ENCODE measurements at places on chromosomes 5 and 9.

DNA sequence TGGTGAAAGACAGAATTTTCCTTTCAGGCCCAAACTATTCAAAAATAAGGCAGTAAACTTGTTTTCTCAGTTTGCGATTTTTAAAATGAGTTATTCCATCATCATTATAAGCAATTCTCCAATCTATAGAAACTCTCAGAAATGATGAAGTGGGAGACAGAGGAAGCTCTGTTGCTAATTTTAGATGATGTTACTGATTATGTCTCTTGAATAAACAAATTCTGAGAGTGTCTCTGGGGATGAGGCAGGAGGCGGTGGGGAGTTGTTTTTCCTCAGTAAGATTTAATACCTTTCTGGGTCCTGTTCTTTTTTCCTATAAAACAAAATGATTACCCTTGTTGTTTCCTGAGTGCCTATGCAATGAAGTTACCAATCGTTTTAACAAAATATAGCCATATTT is 43.9 kb upstream of the TEX48 start:
- DNase-seq: no peak

DNA sequence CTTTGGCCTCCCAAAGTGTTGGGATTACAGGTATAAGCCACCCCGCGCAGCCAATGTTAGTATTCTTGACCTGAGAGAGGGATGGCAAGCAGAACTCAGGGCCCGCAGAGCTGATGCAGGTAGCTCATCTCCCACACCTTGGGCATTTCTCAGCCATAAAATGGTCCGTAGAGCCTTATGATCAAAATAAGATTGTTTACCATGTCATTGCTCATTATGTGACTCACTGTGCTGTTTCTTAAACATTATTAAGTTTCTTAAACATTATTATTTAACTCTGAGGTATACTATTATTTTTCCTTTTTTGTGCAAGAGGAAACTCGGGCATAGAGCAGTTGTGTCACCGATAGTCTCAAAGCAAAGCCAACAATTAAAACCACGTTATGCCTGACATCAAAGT is 42.4 kb upstream of the POU4F3 start:
- no peak for DNase-seq

- no peak for DNase-seq
Observed at GRCh38 chr9:134863306-134863902, 17.2 kb upstream of the FCN2 start.

DNA sequence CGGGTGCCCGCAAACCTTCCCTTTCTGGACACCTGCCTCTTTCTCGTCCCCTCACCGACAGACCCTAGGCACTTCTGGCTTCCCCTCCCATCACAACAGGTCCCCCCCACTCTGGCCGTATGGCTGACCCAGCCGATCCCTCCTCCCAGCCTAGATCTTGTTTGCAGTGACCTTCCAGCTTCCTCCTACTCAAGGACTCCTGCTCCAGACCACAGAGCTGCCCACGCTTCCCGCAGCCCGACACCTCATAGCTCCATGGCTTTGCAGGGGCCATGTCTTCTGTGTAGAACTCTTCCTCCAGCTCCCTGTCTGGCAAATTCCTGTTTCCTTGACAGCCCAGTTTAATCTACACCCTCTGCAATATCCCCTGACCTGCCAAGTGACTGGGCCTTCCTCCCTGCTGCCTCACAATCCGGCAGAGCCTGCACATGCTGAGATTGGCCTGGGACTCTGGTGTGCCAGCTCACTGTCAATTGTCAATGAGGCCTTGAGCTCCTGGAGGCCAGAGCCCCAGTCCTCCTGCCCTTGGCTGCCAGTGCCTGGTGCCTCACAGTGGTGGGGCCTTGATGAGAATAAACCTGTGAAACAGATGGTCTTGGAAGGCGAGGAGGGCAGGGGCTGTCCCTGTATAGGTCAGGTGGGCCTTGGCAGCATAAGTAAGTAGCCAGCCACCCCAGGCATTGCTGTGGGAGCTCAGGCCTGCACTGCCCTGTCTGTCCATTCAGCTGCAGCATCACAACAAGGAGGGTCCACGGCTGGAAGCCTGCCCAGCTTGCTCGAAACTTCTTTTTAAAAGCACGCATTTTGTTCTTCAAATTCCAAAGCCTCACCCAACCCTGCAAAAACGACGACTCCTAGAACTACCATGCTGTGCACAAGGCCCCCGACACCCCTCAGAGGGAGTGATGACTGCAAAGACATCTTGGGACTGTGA is 50.5 kb downstream of the GADD45G start:
- no peak for DNase-seq

- DNase-seq: peak; percentile 87
Observed at GRCh38 chr5:34674187-34674586, 18.1 kb downstream of the RAI14 start.

- DNase-seq: no peak
Observed at GRCh38 chr9:86945728-86946200, 1.5 kb downstream of the GAS1 start.

- DNase-seq: peak; percentile 69
Observed at GRCh38 chr5:136729901-136730355, 364.6 kb upstream of the TRPC7 start.

- DNase-seq: peak; percentile 49
Observed at GRCh38 chr9:108933231-108933717, 650 bp downstream of the ELP1 start.

GRCh38 chr5:57784121-57784520 is 301.5 kb upstream of the ACTBL2 start:
- DNase-seq: peak; percentile 36

DNA sequence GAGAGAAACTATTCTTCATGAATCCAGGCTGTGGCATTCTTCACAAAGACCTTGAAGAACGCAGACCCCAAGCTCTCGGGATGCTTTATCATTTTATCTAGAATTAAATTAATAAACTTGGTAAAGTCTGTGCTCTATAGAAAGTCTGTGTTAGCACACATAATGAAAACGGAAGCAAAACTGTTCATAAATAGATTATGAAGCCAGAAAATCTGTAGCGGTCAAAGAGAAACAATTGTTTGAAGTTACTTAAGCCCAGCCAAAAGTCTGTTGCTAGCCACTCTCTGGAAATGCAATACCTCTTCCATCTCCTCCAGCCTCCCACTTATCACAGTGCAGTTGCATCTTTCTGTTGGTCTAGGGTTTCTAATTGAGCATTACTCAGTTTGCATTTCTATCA is 375.9 kb downstream of the KIF4B start:
- no peak for DNase-seq

- no peak for DNase-seq
Observed at GRCh38 chr9:68905129-68905528, 108.8 kb downstream of the PRKACG start.

GRCh38 chr5:180860273-180860886 is 696 bp downstream of the ZFP62 start:
- DNase-seq: peak; percentile 62

- no peak for DNase-seq
Observed at GRCh38 chr5:81297531-81297930, 3.9 kb upstream of the ZCCHC9 start.

DNA sequence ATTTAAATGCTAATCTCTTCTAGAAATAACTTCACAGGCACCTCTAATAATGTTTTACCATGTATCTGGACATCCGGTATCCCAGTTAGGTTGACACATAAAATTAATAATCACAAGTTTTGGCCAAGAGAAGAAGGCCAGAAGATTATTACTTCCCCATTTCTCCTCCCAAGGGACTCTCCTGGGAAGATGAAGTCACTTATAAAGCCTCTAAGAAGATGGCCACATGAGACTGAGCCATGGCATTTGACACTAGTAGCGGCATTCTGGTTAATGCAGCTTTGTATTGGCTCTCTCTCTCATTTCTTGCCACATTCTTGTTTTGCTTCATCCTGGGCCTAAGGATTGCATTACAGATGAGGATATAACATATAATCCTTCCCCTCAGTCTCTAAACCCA is 34.5 kb upstream of the RASA1 start:
- no peak for DNase-seq

- peak; percentile 88 for DNase-seq
Observed at GRCh38 chr5:53430618-53431252, 49.7 kb upstream of the FST start.

- no peak for DNase-seq
Observed at GRCh38 chr5:67318746-67319145, 122.1 kb upstream of the CD180 start.

DNA sequence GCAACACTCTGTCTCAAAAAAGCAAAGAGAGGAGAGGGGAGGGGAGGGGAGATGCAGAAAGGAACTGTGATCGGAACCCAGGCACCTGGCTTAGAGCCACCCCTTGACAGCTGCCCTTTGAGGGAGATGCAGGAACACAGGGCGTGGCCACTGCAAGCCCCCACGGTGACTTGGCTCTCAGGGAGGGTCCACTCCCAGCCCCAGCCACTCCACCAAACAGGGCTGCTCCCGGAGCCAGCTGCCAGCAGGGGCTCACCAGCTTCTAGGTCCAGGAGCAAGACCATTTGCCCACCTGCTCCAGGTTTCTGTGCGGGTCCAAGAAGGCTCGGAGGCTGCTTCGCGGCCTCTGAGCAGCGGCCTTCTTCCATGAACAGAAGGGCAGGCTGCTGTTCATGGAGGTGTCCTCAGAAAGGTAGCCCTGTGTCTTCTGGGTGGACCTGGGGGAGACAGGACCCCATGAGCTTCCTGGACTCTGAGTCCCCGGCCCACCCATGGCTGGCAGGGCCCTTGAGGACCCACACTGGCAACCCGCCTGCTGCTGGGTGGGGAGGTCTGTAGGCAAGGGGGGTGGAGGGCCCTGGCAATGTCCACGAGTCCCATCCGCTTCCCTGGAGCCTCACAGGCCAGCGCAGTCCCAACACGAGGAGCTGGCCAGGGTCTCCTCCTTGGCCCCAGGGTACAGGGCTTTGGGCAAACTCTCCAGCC is 7.9 kb downstream of the C9orf50 start:
- no peak for DNase-seq

GRCh38 chr5:150436141-150436680 is 13.3 kb downstream of the RPS14 start:
- DNase-seq: peak; percentile 94

DNA sequence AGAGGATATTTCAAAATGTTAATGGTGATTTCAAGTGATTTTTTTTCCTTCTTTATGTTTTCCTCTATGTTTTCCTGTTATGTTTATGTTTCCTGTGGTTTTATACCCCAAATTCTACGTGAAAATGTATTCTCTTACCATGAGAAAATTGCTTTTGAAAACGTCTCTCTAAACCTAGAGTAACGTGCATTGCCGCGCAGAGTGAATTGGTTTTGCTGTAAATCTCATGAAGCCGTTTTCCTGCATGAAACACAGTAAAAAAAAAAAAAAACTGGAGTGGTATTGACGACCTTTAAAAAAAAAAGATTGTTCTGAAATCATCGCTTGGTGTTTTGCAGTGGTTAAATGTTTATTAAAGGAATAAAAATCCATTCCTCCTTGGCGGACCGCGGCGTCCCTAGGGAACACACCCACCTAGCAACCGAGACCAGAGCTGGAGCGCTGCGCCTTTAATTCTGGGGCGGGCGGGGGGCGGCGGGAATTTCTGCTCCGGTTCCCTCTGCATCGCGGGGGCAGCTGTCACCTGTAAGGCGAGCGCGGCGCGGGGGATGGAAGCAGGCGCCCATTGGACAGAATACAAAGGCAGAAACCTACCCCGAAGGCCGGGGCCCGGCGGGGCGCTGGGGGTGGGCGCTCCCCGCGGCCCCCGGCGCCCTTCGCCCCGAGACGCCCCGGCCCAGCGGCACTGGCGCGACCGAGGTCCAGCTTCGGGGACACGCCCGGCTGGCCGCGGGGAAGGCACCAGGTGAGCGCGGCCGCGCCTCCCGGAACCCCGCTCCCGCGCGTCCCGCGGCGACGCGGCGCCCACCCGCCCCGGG is at the start of gene SOWAHA:
SOWAHA (plus strand) TSS at position 522 of the 818 bp plus-strand sequence. CDS start 320 bp downstream, outside the sequence.
- DNase-seq: no peak

DNA sequence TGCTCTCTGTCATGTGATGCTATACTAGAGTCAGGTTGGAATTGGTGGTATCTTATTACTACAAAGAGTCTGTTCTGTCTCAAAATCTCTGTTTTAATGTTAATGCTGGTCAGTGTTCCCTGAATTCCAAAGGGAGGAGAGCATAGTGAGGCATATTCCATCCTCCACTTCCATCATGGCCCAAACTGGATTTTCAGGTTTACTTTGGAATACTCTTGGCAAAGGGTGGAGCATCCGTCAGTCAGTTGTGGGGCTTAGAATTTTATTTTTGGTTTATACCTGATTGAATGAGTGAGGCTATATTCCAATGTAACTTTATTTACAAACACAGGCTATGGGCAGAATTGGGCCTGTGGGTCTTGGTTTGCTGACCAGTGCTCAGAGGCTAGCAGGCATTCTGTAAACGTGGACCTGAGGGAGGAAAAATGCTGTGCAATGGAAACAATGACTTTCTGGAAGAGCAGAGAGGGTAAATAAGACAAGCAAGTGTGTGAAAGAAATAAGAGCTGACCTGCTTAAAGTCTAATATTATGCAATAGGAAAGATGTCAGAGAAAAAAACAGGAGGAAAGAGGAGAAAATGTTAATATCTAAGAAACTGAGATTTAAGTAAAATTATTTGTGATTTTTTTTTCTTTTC is 106.2 kb upstream of the CLINT1 start:
- no peak for DNase-seq

GRCh38 chr5:153546566-153546965 is 56.1 kb downstream of the GRIA1 start:
- no peak for DNase-seq

DNA sequence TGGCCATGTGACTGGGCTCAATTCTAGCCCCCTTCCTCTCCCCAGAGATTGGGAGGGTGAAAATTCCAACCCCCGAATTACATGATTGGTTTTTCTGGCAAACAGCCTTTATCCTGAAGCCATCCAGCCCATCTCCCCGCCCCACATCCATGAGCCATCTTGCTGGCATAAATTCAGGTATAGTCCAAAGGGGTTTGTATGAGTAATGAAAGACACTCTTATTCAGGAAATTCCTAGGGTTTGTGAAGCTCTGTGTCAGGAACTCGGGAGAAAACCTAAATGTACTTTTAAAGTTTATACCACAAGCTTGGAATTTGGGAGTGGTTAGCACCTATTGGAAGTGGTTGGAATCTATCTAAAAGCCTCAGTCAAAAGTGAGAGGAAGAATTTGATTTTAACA is 80.6 kb upstream of the SIMC1 start:
- peak; percentile 62 for DNase-seq

DNA sequence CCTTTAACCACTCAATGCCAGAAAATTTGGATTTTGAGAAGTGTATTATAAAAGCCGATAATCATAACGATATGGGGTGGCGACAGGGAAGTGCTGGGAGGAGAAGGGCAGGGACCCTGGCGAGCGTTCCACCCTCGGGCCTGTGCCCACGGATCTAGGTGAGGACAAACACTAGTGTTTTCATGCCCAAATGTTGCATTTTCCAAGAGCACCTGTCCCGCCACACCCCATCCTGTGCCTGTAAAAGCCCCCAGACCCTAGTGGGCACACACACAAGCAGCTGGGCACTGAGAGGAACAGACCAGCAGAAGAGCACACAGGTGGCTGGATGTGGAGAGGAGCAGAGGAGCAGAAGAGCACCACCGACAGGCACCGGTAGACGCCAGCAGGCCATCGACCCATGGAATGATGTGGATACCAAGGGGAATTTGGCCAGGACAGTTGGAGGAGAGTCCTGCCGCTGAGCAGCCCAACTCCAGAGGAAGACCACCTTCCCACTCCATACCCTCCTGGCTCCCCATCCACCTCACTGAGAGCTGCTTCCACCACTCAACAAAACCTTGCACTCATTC is 315.0 kb downstream of the EDIL3 start:
- DNase-seq: no peak

- no peak for DNase-seq
Observed at GRCh38 chr9:89984214-89984613, 379.4 kb downstream of the GADD45G start.

Measured in ELR (cell line).